ENCODE measurements at places on chromosomes 4 and X.

GRCh38 chr4:162461952-162462351 lies 298.2 kb upstream of the FSTL5 start:
- no peak for DNase-seq

- DNase-seq: no peak
Observed at GRCh38 chr4:123744664-123745290, 348.2 kb downstream of the SPRY1 start.

DNA sequence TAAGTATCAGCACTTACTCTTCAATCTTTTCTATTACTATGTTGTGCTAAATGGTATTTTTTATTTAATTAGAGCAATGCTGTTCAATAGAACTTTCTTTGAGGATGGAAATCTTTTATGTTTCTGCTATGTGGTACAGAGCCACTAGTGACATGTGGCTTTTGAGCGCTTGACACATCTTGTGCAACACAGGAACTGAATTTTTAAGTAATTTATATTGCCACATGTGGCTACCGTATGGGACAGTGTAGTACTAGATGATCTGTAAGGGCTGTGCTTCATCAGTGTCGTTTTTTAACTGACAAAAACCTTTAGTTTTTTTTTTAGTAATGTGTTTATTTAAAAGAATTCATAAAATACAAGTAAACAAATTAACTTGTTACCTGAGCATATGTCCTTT lies 22.4 kb downstream of the HPRT1 start:
- DNase-seq: no peak

GRCh38 chr4:103136671-103137445 lies 37.2 kb upstream of the BDH2 start:
- DNase-seq: no peak

DNA sequence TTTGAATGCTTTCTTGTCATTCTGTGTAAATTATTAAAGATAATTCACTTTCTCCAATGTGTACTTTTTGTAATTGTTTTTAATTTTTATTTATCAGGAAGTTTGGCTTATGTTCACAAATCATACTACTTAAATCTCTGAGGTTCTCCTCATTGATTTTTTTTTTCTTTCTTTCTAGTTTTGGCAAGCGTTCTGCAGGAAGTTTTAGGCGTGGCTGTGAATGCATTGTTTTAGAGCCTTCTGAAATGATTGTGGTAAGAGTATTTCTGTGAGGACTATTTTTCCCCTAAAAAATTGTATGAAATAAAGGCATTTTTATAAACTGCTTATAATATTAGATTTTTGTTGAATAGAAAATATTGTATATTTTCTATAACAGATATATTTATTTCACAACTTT lies 135.8 kb downstream of the RAPGEF2 start:
- DNase-seq: no peak

- no peak for DNase-seq
Observed at GRCh38 chr4:109928327-109929045, 15.8 kb downstream of the EGF start.

GRCh38 chr4:162164906-162165510 lies 1.2 kb upstream of the FSTL5 start:
- DNase-seq: no peak

DNA sequence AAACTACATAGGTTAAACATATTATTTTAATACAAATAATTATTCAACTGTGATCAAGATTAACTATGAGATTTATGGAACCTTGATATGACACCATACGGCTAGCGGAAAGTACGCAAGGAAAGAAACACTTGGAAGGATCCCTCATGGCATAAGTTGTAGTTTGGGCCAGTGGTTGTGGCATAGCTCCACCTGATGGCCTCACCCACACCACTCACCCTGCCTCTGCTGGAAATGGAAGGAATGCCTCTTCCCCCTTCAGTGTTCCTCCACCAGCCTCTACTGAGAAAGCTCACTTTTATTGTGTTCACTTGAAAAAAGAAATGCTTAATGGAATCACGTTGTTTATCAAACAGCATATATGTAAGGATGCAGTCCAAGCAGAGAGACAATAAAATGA lies 86.4 kb downstream of the BMP15 start:
- no peak for DNase-seq

GRCh38 chrX:84168574-84168973 lies 19.4 kb downstream of the RPS6KA6 start:
- DNase-seq: no peak

GRCh38 chrX:150365990-150366911 lies 3.1 kb downstream of the MAMLD1 start:
- DNase-seq: no peak

GRCh38 chr4:41359422-41359775 lies 102.7 kb downstream of the UCHL1 start:
- no peak for DNase-seq

DNA sequence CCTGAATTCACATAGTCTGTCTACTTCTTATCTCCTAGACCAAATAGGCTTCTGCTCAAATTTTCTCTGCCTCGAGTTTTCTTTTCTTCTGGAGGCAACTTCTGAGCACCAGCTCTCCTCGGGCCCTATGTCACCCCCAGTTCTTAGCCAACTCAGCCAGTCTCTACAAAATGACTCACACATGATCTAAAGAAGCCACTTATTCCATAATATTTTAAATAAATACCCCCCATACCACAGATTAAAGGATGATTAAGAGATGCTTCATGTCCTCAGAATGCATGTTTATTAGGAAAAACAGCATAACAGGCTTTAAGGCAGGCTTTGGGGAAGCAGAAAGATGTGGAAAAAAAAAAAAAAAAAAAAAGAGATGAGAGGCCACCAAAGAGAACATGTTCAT lies 36.6 kb upstream of the DDX53 start:
- DNase-seq: no peak

DNA sequence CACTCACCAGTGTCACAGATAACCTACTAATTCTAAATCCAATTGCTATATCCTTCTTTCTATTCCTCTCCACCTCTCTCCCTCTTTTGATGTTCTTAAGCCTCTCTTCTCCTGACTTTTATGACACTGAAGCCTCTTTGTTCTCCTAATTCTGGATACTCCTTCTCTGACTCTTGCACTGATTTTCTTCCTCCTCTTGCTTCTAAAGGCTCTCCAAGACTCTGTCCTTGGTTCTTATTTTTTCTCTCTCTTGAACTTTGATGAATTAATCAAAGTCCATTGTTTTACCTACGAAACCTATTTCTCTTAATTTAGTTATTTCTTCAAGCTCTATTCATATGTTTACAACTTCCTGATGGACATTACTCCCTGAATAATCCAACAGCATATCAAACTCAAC lies 95.7 kb upstream of the TSPAN7 start:
- DNase-seq: no peak

DNA sequence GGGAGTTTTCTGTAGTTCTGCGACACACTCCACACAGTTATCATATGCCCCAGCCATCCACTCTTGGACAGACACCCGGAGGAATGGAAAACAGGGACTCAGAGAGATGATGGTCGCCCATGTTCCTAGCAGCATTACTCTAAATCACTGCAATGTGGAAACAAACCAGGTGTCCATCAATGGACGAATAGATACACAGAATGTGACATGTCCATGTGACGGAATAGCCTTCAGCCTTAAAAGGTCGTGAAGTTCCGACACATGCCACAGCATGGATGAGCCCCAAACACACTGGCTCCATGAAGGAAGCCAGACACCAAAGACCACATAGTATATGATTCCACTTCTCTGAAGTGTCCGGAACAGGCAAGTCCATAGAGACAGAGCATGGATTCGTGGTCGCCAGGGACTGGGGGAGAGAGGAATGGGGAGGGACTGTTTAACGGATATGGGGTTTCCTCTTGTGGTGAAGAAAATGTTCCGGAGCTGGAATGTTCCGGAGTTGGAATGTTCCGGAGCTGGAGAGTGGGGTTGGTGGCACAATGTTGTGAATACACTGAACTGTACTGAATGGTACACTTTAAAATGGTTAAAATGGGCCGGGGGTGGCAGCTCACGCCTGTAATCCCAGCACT lies 28.7 kb upstream of the AFAP1 start:
- no peak for DNase-seq

DNA sequence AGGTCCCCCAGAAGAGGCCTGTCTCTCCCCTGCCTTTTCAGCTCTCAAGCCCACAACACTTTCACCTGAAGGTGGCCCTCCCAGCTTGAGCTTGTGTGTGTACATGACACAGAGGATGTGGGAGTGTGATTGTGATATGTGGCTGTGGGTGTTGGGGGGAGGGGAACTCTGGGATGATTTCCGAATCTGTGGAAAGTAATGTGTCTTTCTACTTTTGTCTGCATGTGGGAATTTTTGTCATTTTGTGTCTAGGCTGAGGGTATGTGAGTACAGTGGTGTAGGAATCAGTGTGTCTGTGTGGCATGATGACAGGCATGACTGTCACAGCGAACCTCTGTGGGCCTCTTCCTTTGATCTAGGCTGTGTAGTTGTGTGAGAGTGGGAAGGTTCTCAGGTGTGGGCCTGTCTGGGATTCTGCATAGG lies 6.4 kb downstream of the SYP start:
- DNase-seq: no peak

DNA sequence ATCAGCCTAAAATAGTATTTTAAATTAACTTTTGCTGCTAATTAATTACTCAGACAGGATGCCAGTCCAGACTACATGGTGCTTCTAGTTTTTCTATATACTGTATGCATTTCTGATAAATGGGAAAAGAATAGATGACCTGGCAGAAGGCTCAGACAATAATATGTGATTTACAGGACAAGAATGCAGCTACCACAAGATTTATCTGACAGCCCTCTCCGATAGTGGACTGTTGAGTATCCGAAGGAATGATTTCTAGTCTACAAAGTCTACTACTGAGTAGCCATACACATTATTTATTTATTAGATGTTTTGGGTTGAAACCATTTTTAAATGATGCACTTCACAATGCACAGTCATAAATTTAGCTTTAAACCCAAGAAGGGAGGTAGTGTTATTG lies 212.8 kb downstream of the MAB21L2 start:
- DNase-seq: no peak

DNA sequence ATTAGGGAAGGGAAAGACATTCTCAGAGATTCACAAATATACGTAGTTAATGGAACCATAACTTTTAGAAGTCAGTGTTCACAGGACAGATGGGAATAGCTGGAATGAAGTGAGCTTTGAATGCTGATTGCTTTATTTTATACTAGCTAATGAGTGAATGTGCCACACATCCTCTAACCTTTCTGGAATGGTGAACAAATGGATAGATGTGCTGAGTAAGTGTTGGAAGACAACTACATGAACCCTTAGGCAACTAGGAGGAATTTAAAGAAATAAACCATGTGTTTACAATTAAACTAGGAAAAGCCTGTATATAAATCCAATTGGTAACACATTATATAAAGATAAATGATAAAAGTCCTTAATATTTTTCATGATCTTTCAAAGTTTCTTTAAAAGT lies 91.6 kb upstream of the LIMCH1 start:
- no peak for DNase-seq

DNA sequence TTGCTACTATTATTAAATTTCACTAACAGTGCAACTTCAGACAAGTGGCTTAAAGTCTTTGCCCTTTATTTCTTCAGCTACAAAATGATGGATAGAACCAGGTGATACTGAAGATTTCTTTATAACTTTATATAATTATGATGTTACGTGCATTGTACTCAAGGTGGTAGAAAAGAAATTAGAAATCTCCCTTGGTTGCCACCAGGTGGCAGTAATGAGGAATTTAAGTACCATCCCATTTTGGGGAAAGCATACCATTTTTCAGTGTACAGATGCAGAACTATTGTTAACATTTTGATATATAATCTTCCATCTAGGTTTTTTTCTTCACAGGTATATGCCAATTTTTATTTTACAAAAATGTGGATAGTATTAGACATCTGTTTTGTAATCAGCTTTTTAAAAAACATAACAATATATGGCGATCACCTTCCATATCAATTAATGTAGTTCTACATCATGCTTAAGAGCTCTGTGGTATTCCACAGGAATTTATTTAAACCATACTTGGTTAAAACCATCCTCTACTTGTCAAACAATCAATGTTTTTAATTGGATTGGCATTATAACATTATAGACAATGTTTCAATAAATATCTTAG lies 37.7 kb upstream of the RAB33B start:
- DNase-seq: no peak

- no peak for DNase-seq
Observed at GRCh38 chrX:41705680-41706374, 17.1 kb downstream of the GPR34 start.

GRCh38 chr4:112210777-112211176 lies 20.8 kb upstream of the AP1AR start:
- DNase-seq: no peak

- DNase-seq: no peak
Observed at GRCh38 chr4:76991161-76991660, 41.7 kb downstream of the SEPTIN11 start.

DNA sequence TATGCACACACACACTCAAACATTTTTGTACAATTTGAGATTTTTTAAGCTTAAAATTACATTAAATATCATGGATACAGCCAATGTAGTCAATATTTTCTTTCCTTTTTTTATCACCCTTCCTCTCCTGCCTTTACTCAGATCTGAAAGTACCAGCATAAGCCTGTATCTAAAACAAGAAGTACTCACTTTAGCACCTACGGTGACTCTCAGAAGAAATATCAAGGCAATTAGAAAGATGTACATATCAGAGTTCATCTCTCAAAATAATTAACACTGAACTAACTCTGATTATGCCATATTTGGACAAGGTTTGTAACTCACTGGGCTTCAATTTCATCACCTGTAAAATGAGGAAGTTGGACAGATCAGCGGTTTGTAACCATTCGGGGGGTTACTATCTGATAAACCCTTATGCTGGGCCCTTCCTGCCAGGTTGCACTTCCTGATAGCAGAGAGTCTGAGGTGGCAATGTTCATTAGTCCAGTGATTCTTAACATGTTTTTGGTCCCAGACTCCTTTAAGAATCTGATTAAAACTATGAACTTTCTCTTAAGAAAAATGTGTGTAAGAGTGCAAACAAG lies 5.7 kb upstream of the GPR174 start:
- DNase-seq: no peak

DNA sequence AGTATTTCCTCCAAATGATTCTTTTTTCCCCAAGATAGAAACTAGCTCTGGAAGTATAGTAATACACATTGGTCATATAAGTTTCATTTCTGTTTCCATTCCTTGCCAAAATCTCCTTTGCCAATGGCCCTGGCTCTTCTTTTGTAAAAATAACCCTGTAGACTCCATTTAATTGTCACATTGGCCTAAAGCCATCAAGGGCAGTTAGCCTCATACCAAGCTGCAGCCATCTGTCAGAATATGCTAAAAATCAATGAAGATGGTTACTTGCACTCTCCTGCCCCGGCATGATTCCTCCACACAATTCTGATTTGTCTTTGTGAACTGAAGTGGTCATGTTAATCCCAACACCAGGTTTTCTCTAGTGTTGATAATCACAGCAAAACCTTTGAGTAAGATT lies 380.5 kb downstream of the SH2D1A start:
- no peak for DNase-seq

GRCh38 chr4:102037566-102037965 lies 247.0 kb downstream of the BANK1 start:
- no peak for DNase-seq
